Right ventricle myocardium superior (tissue), 1 donor: ENCODE measurements at places on chromosomes 7 and 10. TPM values are rescaled to one million over a fixed set of nuclear protein-coding genes. Genes with fewer than 3 reads are reported as not detected.

GRCh38 chr10:116427671-116428070, at the start of gene PNLIPRP3:
PNLIPRP3 (plus strand) TSS chr10:116427847; CDS start chr10:116428013, 166 bp downstream.
- no peak for DNase-seq

DNA sequence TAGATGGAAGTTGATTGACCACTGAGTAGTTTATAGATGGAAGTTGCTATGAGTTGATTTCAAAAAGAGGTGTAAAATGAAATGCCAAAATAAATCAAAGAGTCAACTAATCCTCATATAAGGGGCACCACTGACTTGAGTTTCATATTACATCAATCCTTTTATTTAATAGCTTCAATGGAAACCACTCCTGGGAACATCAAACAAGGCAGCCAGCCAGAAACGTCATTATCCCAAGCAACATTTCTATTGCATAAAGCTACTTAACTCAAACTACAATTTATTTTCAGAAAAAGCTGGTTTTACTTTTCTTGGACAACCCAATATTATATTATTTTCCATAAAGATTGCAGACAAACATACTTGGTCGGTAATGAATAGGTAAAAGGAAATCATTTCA, 162.1 kb downstream of the TSPAN12 start:
- DNase-seq = no peak

GRCh38 chr10:116774728-116775151, 32.4 kb upstream of the HSPA12A start:
- DNase-seq = no peak

DNA sequence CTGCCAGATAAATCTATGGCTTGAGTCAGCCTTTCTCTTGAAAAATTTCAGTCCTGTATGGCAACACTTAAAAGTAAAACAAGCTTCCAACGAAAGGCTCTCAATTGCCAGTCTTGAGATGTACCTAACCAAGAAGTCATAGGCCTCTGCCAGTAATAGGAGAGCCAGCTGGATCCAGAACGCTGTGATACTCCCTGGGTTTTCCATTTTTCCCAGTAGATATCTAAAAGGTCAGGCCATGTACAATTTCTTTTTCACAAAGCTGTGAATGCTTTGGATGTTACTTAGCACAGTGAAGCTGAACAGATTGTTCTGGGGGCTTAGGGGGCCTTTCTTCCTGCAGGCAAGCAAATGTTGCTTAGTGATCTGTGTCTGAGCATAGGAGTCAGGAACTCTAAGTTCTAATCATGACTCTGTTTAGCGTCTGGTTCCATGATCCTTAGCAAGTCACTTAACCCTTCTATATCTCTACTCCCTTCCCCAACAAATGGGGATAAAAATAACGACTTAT, 86.5 kb downstream of the ARMH3 start:
- no peak for DNase-seq

The LRRD1 gene
- total RNA-seq = not detected

The CALML5 gene
- total RNA-seq = not detected
